ENCODE measurements at places on chromosomes 5 and 9. TPM values are rescaled to one million over a fixed set of nuclear protein-coding genes. Genes with fewer than 3 reads are reported as not detected.

Gene STING1
- 10.4 TPM for total RNA-seq

Gene LCN10
- total RNA-seq, result 0.10 TPM

Gene MYO10
- total RNA-seq, result 16.5 TPM

GRCh38 chr9:82581516-82581915 lies 481.4 kb downstream of the RASEF start:
- no peak for DNase-seq
